ENCODE measurements at places on chromosomes 3 and 15.

- no peak for DNase-seq
Measured at GRCh38 chr15:57911247-57911646, 154.3 kb downstream of the ALDH1A2 start.

GRCh38 chr3:49647741-49648140 is 26.4 kb upstream of the APEH start:
- DNase-seq, result no peak

- no peak for DNase-seq
Measured at GRCh38 chr15:45719490-45719889, 84.7 kb downstream of the SQOR start.

DNA sequence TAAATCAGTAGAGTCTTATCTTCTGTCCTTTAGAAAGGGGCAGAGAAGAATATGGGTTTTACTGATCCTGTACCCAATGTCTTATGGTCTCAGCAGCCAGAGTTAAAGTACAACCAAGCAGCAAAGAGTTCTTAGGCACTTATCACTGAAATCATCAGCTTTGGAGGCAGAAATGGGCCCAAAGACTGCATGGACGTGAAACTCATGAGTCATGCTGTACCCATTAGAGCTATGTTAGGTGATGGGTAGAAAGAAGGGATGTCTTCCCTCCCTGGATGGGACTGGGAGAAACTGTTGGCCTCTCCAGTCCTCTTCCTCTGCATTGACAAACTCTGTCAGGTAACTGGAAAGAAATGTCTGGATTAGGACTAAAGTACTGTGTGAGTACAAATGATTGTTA is 63.4 kb downstream of the EOMES start:
- no peak for DNase-seq

- DNase-seq, result no peak
Measured at GRCh38 chr3:101722394-101723173, 1.8 kb upstream of the CEP97 start.

- DNase-seq, result no peak
Measured at GRCh38 chr3:171375666-171376595, 84.3 kb downstream of the TNIK start.
